ENCODE measurements at places on chromosomes 2 and 18. TPM values are rescaled to one million over a fixed set of nuclear protein-coding genes. Genes with fewer than 3 reads are reported as not detected.

DNA sequence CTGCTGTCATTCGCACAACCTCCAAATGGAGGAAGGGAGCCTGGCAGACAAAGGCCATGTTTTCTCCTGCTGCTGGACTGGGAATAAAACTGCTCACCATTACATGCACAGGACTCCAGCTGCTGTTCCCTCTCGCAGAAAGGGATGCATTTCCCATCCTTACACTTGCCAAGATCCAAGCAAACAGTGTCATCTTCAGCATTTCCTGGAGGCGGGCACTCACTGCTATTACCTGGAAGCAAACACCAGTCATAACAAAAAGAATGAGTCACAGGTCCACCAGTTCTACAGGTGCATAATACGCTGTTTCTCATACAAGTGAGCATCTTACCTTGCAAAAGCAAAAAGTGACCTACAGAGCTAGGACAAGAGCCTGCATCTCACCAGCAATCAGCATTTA is 22.7 kb downstream of the IAH1 start:
- DNase-seq: no peak
- peak overlapping the region; percentile 51 for H3K27ac ChIP-seq
- peaks cover 13% of the 10 kb centered on the region for H3K4me1 ChIP-seq
- H3K27me3 ChIP-seq: no peaks in the 10 kb centered on the region
- H3K4me3 ChIP-seq: no peak overlapping the region

The ZNF512 gene
- 28.7 TPM for total RNA-seq

DNA sequence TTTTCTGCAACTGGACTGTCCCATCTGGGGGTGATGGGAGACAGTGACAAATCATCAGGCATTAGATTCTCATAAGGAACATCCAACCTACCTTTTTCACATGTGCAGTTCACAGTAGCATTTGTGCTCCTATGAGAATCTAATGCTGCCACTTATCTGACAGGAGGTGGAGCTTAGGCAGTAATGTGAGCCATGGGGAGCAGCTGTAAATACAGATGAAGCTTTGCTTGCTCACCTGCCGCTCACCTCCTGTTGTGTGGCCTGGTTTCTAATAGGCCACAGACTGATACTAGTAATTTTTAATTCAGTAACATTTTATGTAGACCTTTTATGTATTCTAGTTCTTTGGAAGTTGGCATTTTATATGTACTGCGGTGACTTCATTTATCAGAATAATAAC is 180.1 kb upstream of the SPOPL start:
- H3K4me1 ChIP-seq: no peaks in the 10 kb centered on the region
- H3K27me3 ChIP-seq: no peaks in the 10 kb centered on the region
- H3K36me3 ChIP-seq: no peaks in the 10 kb centered on the region
- DNase-seq: no peak

DNA sequence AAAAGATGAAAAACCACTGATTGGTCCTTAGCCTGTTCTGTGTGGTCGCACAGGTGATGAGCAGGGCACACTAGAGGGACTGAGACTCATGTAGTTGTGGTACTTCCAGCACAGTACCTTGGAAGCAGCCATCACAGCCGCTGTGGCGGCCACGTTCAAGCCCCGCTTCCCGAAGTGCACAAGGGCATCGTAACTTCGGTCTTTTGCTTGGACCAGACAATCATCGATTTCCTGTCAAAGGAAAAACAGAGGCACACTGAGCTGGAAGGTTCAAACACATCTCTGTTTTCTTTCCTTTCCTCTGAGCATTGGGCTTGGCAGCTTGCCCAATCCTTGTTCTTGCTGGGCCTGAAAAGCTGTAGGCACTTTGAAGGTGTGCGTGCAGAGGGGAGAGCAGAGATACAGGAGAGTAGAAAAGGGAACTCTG is 52.6 kb downstream of the MRPL35 start:
- DNase-seq: no peak
- no peak overlapping the region for H3K4me3 ChIP-seq
- H3K36me3 ChIP-seq: peaks cover 4% of the 10 kb centered on the region
- no peak overlapping the region for H3K27ac ChIP-seq
- H3K27me3 ChIP-seq: peaks cover 25% of the 10 kb centered on the region

DNA sequence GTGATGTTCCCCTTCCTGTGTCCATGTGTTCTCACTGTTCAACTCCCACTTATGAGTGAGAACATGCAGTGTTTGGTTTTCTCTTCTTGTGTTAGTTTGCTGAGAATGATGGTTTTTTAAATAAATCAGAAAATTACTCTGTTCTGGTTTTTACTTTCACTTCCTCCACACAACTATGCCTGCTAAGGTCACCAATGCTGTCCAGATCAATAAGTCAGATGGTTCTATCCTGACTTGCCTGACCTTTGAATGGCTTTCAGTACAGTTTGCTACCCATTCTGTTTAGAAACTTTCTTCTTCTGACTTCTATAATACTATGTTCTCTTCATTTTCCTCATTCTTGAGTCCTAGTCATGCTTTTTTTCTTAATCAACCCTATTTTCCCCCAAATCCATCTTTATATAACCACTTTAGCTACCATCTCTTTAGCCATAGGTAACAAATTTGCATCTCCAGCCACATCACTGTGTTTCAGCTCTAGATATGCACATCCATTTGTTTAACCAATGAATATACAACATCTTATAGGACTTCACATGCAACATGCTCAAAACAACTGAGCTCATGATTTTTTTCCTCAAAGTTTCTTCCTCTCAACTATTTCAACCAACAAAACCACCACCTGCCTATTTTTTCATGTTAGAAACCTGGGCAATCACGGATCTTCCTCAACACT is 58.8 kb upstream of the SLC38A11 start:
- peaks cover 34% of the 10 kb centered on the region for H3K27me3 ChIP-seq
- H3K4me3 ChIP-seq: no peak overlapping the region
- peaks cover 8% of the 10 kb centered on the region for H3K4me1 ChIP-seq
- H3K36me3 ChIP-seq: no peaks in the 10 kb centered on the region
- no peak for DNase-seq

DNA sequence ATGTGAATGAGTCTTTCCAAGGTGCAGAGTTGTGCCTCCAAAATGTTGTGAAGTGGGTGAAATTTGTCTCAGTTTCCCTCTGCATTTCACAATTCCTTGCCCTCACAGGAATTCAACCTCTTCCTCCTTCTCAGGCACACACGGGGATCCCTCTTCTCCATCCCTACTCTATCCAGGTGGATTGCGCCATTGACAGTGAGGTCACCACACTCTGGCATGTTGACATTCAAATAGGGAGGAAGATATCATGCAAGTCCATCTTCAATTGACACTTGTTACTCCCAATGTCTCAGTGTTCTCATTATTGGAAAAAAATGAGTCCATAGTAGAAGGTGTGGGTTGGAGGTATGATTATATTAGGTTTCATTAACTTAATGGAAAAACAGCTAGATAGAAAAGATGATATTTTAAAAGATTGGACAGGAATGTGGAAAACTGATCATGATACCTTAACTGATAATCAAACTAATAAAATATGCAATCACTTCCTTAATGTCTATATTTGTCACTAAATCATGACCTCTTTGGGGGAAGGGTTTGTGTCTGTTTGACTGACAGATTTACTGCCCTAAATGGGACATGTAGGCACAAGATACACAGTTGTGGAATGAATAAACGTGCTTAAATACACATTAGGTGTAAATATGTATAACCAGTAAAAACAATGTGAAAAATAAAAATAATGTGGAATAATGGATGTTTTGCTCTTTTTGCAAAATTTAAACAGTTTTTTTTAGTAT is 213.8 kb upstream of the SLC8A1 start:
- no peak overlapping the region for H3K27ac ChIP-seq
- no peak for DNase-seq
- H3K4me3 ChIP-seq: no peak overlapping the region
- H3K36me3 ChIP-seq: no peaks in the 10 kb centered on the region
- no peaks in the 10 kb centered on the region for H3K4me1 ChIP-seq

GRCh38 chr18:2316751-2317696 is 254.3 kb downstream of the METTL4 start:
- H3K36me3 ChIP-seq: peaks cover 3% of the 10 kb centered on the region
- H3K27me3 ChIP-seq: peaks cover 58% of the 10 kb centered on the region
- DNase-seq: no peak
- no peak overlapping the region for H3K27ac ChIP-seq
- H3K4me3 ChIP-seq: no peak overlapping the region

The TMEM17 gene
- total RNA-seq: not detected

GRCh38 chr18:64032312-64032711 is 62.4 kb downstream of the SERPINB8 start:
- no peak overlapping the region for H3K4me3 ChIP-seq
- peaks cover 48% of the 10 kb centered on the region for H3K27me3 ChIP-seq
- H3K4me1 ChIP-seq: no peaks in the 10 kb centered on the region
- no peak for DNase-seq

The AMER3 gene
- total RNA-seq: not detected

- peaks cover 12% of the 10 kb centered on the region for H3K4me1 ChIP-seq
- peaks cover 3% of the 10 kb centered on the region for H3K36me3 ChIP-seq
- H3K4me3 ChIP-seq: peak overlapping the region; percentile 10
Measured at GRCh38 chr18:56715121-56715520, 64.0 kb downstream of the WDR7 start.

The KCNS3 gene
- total RNA-seq: not detected

DNA sequence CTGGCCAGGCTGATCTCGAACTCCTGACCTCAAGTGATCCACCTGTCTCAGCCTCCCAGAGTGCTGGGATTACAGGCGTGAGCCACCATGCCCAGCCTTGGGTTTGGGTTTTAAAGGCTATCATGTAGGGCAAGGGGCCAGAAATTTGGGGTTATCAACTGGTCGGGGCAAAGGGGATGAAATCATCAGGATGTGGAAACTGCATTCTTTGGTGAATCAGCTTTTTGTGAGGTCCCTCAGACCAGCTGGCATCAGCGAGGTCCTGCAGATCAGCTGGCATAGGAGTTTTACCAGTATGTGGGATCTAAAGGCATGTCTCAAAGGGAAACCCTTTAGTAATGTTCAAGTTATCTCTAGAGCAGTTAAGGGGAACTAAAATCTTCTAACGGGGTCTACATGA is 6.4 kb upstream of the GEMIN6 start:
- no peak overlapping the region for H3K27ac ChIP-seq
- H3K27me3 ChIP-seq: peaks cover 22% of the 10 kb centered on the region
- no peaks in the 10 kb centered on the region for H3K36me3 ChIP-seq
- no peak overlapping the region for H3K4me3 ChIP-seq
- DNase-seq: no peak
- H3K4me1 ChIP-seq: no peaks in the 10 kb centered on the region

The IL1R1 gene
- 16.5 TPM for total RNA-seq

- no peak for DNase-seq
- peaks cover 9% of the 10 kb centered on the region for H3K4me1 ChIP-seq
- no peak overlapping the region for H3K4me3 ChIP-seq
- peaks cover 11% of the 10 kb centered on the region for H3K27me3 ChIP-seq
Measured at GRCh38 chr2:55165626-55166025, 66.5 kb downstream of the CLHC1 start.

DNA sequence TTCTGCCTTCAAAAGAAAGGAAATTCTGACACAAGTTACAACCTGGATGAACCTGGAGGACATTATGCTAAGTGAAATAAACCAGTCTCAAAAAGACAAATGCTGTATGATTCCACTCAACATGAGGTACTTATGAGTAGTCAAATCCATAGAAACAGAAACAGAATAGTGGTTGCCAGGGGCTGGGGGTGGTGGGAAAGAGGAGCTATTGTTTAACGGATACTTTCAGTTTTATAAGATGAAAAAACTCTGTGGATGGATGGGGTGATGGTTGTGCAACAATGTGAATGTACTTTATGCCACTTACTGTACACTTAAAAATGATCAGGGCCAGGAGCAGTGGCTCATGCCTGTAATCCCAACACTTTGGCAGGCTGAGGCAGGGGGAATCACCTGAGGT is 15.4 kb downstream of the SLC35F5 start:
- no peak for DNase-seq
- peaks cover 10% of the 10 kb centered on the region for H3K4me1 ChIP-seq
- H3K4me3 ChIP-seq: no peak overlapping the region
- H3K36me3 ChIP-seq: peaks cover 13% of the 10 kb centered on the region
- no peak overlapping the region for H3K27ac ChIP-seq

- DNase-seq: no peak
- H3K4me3 ChIP-seq: peak overlapping the region; percentile 66
- H3K4me1 ChIP-seq: peaks cover 11% of the 10 kb centered on the region
- peak overlapping the region; percentile 67 for H3K27ac ChIP-seq
- H3K36me3 ChIP-seq: peaks cover 3% of the 10 kb centered on the region
Measured at GRCh38 chr2:200383380-200384110, 77.1 kb downstream of the SPATS2L start.

DNA sequence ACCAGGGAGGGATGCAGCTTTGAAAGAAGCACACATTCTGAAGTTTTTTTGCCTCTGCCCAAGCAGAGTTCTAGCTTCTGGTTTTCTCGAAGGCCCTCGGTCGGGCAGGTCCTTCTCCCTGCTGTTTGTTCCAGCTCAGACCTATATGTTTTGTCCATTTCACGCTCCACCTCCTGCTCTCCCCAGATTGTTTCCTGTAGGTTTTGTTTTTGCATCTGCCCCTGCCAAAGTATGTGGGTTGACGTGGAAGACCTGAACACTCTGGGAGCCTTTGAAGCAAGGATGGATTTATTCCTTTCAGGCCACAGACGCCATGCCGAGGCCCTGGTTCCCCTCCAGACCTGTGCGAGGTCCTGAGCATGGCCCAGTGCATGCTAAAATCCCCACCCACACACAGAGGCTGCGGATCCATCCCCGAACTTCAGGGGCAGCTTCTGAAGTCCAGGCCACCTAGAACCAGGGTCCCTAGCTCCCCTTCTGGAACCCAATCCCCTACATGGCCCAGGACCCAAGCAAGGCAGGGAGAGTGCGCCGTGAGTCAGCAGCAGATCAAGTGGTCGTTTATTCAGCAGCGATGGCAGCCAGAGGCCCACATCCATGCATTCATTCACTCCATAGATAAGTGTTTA is 205.4 kb downstream of the KLHL29 start:
- peaks cover 6% of the 10 kb centered on the region for H3K27me3 ChIP-seq
- H3K4me3 ChIP-seq: no peak overlapping the region
- no peak for DNase-seq
- H3K27ac ChIP-seq: no peak overlapping the region

DNA sequence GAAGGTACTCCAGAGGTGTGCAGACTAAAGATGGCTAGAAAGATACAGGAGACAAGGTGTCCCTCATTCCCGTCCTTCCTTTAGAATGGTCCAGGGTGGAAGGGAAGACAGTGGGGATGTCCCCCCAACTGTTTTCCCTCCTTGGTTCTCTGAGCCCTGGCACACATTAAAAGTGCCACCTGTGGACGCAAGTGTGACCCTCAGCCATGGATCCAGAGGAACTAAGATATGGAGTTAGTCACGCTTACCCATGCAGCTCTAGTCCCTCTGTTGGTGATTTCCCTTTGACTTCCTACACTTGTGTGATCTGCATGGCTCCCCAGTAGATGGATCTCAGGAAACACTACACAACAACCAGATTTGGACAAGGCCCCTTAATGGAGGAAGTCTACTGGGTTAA is 113.1 kb upstream of the SRD5A2 start:
- DNase-seq: no peak
- no peaks in the 10 kb centered on the region for H3K36me3 ChIP-seq
- H3K27me3 ChIP-seq: no peaks in the 10 kb centered on the region
- H3K4me1 ChIP-seq: no peaks in the 10 kb centered on the region
- no peak overlapping the region for H3K27ac ChIP-seq
- no peak overlapping the region for H3K4me3 ChIP-seq

Data from T-helper 17 cell (primary cell).